ENCODE measurements at places on chromosomes 1 and 21. TPM values are rescaled to one million over a fixed set of nuclear protein-coding genes. Genes with fewer than 3 reads are reported as not detected.

GFI1 gene
- 0.80 TPM for total RNA-seq

CDK18 gene
- total RNA-seq = 1.4 TPM

DNA sequence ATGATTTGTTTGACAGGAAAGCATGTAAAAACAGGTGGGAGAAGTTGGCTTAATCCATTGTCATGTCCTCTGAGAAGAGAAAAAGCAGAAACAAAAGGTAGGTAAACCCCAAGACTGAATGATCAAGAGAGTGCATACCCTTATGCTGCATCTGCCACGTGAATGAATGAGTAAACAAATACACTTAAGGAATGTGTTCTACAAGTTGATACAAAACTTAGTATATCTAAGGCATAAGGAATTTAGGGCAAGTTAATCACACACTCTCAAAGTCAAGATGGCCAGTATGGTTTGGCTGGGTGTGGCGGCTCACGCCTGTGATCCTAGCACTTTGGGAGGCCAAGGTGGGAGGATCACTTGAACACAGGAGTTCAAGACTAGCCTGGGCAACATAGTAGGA, 34.2 kb downstream of the HMCN1 start:
- no peaks in the 10 kb centered on the region for H3K36me3 ChIP-seq
- no peak overlapping the region for H3K27ac ChIP-seq
- DNase-seq = no peak
- H3K4me1 ChIP-seq = no peaks in the 10 kb centered on the region

- peak overlapping the region; percentile 93 for H3K4me3 ChIP-seq
- H3K27ac ChIP-seq = peak overlapping the region; percentile 97
- no peak for DNase-seq
- H3K27me3 ChIP-seq = no peaks in the 10 kb centered on the region
Measured at GRCh38 chr1:35191429-35192055, 1.4 kb downstream of the SFPQ start.

DNA sequence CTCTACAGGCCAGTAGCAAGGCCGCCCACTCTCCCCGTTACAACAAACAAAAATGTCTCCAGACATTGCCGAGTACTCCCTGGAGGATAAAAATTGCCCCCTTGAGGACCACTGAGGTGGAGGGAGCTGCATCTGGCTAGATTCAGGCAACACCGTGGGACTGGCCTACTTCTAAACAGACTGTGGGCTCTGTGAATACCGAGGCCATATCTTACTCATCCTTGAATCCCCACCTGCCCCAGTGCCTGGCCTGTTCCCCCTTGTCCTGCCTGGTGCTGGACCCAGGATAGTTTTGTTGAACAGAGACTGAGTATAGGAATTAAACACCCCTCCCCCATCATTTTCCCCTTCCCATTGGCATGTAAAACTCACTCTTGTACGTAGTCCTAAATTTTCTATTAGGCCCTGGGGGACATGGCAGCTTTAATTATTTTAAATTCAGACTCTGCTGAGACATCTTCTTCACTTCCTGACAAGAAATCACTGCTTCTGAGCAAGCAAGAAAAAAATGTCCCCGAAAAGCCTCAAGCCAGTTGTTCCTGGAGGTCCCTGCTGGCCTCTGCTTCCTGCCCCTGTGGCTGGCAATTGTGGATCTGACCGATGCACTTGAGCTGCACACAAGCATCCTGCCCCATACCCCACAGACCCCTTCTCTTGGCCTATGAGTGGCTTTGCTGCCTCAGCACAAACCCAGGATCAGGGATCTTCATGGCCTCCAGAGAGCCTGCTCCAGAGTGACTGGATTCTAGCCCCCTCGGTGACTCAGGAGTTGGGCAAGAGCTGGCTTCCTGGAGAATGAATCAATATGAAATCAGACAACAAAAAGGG, 111.0 kb downstream of the ACTL8 start:
- H3K27ac ChIP-seq = no peak overlapping the region
- no peaks in the 10 kb centered on the region for H3K4me1 ChIP-seq
- DNase-seq = no peak
- H3K27me3 ChIP-seq = no peaks in the 10 kb centered on the region
- H3K36me3 ChIP-seq = no peaks in the 10 kb centered on the region
- no peak overlapping the region for H3K4me3 ChIP-seq

DNA sequence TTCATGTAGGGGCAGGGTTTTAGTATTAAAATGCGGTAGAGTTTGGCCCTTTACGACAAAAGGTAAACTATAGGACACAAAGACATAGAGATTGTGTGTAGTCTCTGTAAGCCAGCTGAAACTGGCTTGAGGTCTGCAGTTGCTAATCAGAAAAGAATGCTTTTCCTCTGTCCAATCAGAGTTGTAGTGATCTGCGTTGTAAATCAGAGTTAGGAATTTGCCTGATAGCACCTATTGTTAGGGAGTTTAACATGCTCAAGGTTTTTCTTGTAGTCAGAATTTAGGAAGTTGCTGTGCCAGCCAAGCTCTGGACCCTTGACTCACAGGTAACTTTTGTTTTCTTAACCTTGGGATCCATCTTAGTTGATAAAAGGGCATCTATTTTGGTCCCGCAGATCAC, 61.2 kb upstream of the VTCN1 start:
- DNase-seq = no peak
- no peaks in the 10 kb centered on the region for H3K4me1 ChIP-seq
- no peaks in the 10 kb centered on the region for H3K36me3 ChIP-seq
- no peaks in the 10 kb centered on the region for H3K27me3 ChIP-seq

DNA sequence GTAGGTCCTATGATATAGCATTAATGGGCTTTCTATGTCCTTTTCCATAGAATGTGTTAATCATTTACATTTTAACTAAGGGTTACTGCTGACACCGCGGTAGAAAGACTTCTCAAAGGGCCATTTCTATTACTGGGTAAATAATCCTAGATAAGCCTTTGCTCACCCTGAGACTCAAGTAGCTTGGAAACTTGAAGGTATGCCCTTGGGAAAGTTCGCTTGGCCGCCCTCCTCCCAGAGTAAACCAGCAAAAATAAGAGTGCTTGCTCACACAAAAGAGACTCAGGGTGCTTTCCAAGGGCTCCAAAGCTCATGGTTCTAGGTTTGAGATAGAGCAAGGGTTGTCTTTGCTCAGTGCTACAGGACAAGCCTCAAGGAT, 85.8 kb upstream of the TMPRSS2 start:
- DNase-seq = no peak
- peaks cover 6% of the 10 kb centered on the region for H3K27me3 ChIP-seq
- H3K4me1 ChIP-seq = no peaks in the 10 kb centered on the region
- no peak overlapping the region for H3K27ac ChIP-seq

- no peak overlapping the region for H3K27ac ChIP-seq
- no peaks in the 10 kb centered on the region for H3K27me3 ChIP-seq
- no peaks in the 10 kb centered on the region for H3K36me3 ChIP-seq
- no peak overlapping the region for H3K4me3 ChIP-seq
Measured at GRCh38 chr1:103416681-103417286, 108.7 kb upstream of the RNPC3 start.

- no peak overlapping the region for H3K27ac ChIP-seq
- H3K36me3 ChIP-seq = no peaks in the 10 kb centered on the region
- DNase-seq = no peak
Measured at GRCh38 chr1:48115835-48116234, 106.7 kb upstream of the SLC5A9 start.

GRCh38 chr1:175399795-175400194, 207.2 kb upstream of the KIAA0040 start:
- H3K4me1 ChIP-seq = no peaks in the 10 kb centered on the region
- no peak overlapping the region for H3K27ac ChIP-seq
- H3K36me3 ChIP-seq = no peaks in the 10 kb centered on the region
- no peak for DNase-seq
- H3K27me3 ChIP-seq = no peaks in the 10 kb centered on the region
- H3K4me3 ChIP-seq = no peak overlapping the region

DNA sequence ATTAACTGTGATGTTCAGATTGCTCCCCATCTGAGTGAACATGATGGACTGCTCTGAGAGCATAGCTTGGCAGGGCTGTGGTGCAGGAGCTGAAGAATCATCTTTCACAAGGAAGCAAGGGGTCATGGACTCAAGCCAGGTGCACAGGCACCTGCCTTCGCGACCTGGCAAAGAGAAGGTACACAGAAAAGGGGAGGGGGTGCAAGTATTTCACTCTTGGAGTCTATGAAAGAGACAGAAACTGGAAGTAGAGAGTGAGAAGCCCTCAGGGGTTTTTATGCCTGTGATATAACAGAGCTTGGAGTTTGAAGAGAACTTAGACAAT, 232.6 kb upstream of the PLXNA2 start:
- H3K36me3 ChIP-seq = no peaks in the 10 kb centered on the region
- DNase-seq = no peak
- no peaks in the 10 kb centered on the region for H3K4me1 ChIP-seq
- no peaks in the 10 kb centered on the region for H3K27me3 ChIP-seq
- H3K4me3 ChIP-seq = no peak overlapping the region
